ENCODE measurements at places on chromosomes 5 and 9. TPM values are rescaled to one million over a fixed set of nuclear protein-coding genes. Genes with fewer than 3 reads are reported as not detected.

- H3K36me3 ChIP-seq = no peaks in the 10 kb centered on the region
- no peak overlapping the region for H3K4me3 ChIP-seq
- no peak overlapping the region for H3K27ac ChIP-seq
Measured at GRCh38 chr5:52883110-52883509, 95.4 kb downstream of the ITGA1 start.

DNA sequence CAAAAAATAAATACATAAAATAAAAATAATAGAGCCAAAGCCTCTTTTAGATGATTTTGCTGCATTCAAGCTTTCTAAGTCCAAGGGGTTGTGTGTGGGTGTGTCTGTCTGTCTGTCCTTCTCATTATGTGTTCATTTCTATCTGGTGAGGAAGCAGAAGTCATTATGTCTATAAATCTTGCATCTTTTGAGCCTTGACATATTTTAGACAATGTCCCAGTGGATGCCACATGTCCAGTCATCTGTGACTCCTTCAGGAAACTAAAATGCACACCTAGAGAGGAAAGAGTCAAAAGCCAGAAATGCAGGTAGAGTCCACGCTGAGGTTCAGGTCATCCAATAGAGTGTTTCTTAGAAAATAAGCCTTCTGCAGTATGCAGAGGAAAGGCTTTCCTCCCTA, 80.9 kb downstream of the GALNT10 start:
- peaks cover 3% of the 10 kb centered on the region for H3K4me1 ChIP-seq
- H3K36me3 ChIP-seq = no peaks in the 10 kb centered on the region
- no peaks in the 10 kb centered on the region for H3K27me3 ChIP-seq
- H3K4me3 ChIP-seq = no peak overlapping the region

DNA sequence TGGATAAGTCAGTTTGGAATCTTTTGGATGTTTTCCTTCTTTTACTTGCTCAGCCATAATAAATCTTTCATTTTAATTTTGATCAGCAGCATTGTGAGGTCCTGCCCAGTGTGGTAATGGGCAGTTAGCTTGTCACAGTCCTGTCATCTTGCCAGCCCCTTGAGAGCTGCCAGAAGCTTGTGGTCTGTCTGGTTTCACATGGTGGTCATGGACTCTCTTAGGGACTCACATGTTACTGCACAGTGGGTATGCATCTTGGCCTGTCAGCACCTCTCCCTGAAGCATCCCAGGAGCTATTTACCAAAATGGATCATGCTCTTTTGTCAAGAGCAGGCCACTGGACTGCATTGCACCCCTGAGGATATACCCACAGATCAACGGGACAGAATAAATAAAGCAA, 60.3 kb downstream of the DAPK1 start:
- H3K36me3 ChIP-seq = no peaks in the 10 kb centered on the region
- no peak overlapping the region for H3K27ac ChIP-seq

The CTSV gene
- under 0.01 TPM for total RNA-seq

The FIBCD1 gene
- total RNA-seq = 7.3 TPM

DNA sequence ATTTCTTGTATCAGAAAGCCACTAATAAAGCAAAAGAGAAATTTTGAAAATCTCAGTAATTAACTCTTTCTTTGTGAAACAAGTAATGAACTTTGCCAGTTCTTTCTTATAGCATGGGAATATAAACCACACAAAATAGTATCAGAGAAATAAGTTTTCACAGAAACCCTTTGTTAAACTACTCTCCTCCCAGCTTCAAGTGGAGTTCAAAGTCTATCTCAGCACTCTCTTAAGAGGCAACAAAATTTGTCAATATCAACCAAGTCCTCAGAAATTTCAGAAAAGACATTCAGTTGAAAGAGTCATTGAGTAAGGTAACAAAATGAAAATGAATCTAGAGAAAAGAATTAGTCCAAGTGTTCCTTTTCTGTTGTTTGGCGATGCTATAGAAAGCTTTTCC, 89.3 kb downstream of the NTRK2 start:
- no peaks in the 10 kb centered on the region for H3K36me3 ChIP-seq
- peaks cover 7% of the 10 kb centered on the region for H3K4me1 ChIP-seq
- H3K27me3 ChIP-seq = no peaks in the 10 kb centered on the region
- H3K27ac ChIP-seq = no peak overlapping the region

The ALDH7A1 gene
- 44.8 TPM for total RNA-seq

The PDE6A gene
- under 0.01 TPM for total RNA-seq

- no peaks in the 10 kb centered on the region for H3K27me3 ChIP-seq
Measured at GRCh38 chr9:131589124-131589711, 43.9 kb downstream of the PRRT1B start.

The MUSK gene
- total RNA-seq = 0.66 TPM

DNA sequence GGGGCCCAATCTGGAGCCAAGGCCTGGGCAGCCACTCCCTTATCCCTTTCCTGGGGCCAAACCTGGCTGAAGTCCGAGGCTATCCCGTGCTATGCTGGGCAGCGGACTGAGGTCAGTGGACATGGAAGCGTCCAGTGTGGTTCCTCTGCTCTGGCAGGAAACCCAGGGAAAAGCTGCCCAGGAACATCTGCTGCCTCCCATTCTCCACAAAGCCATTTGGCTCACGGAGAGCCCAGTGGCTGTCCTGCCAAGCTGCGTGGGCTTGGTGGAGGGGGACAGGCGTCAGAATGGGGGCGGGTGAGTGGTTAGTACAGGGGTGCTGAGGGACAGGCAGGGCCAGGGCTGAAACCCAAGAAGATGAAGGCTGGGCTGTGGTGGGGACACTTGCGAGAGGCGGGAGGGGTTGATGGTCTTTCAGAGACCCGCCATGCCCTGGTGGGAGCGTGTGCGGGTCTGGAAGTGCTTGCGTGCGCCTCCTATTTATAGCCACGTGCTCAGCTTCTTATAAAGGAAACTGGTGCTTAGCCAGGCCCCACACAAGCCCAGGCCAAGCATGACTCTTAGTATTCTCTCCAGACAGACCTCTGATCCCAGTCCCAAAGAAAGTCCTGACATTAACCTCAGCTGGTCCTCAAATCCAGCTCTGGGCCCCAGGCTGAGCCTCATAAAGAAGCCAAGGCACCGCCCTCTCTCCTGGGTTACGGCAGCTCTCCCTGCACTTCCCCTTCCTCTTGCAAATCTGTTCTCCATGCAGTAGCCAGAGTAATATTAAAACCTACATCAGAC, 9.4 kb upstream of the SLC6A7 start:
- H3K27me3 ChIP-seq = peaks cover 16% of the 10 kb centered on the region
- DNase-seq = peak; percentile 30
- no peaks in the 10 kb centered on the region for H3K36me3 ChIP-seq
- peaks cover 8% of the 10 kb centered on the region for H3K4me1 ChIP-seq

DNA sequence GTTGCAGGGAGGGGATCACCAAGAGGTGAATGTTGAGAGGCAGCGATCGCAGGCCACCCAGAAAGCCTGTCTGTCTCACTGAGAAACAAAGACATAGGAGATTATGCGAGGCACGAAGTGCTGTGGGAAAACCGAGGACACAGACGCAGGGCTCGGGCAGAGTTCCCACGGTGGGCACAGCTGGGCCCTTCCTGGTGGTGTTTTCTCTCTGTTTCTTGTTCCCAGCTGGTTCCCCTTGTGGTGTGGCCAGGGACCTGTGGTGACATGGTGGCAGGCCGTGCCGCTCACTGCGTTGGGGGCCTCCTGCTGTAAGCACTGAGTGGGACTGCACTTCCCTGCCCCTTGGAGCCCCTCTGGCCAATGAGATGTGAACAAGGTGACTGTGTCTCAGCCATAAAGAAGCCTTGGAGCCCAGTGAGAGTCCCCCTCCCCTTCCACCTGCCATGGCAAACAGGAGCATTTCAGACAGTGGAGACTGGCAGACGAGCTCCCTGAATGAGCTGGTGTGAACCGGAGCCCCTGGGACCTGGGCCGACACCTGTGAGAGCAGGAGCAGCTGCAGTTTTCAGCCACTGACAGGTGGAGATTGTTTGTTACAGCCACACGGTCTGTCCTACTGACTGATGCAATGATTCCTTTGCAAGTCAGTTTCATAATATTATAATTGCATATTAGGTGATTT, 13.2 kb upstream of the IRX4 start:
- no peak overlapping the region for H3K27ac ChIP-seq
- no peaks in the 10 kb centered on the region for H3K27me3 ChIP-seq
- DNase-seq = no peak
- H3K4me1 ChIP-seq = no peaks in the 10 kb centered on the region
- H3K36me3 ChIP-seq = no peaks in the 10 kb centered on the region

The KIF3A gene
- 10.5 TPM for total RNA-seq

GRCh38 chr9:21030389-21031035, 928 bp downstream of the HACD4 start:
- no peaks in the 10 kb centered on the region for H3K27me3 ChIP-seq
- H3K27ac ChIP-seq = peak overlapping the region; percentile 49
- H3K4me1 ChIP-seq = peaks cover 9% of the 10 kb centered on the region
- H3K36me3 ChIP-seq = no peaks in the 10 kb centered on the region
- H3K4me3 ChIP-seq = peak overlapping the region; percentile 65

- H3K27ac ChIP-seq = no peak overlapping the region
- no peak for DNase-seq
- no peaks in the 10 kb centered on the region for H3K27me3 ChIP-seq
- H3K36me3 ChIP-seq = no peaks in the 10 kb centered on the region
Measured at GRCh38 chr9:13411791-13412190, 132.3 kb upstream of the MPDZ start.

The SLC36A3 gene
- not detected for total RNA-seq

The IL13 gene
- total RNA-seq = not detected
